Fibroblast of lung (primary cell): ENCODE measurements at places on chromosomes 6 and 20. TPM values are rescaled to one million over a fixed set of nuclear protein-coding genes. Genes with fewer than 3 reads are reported as not detected.

DNA sequence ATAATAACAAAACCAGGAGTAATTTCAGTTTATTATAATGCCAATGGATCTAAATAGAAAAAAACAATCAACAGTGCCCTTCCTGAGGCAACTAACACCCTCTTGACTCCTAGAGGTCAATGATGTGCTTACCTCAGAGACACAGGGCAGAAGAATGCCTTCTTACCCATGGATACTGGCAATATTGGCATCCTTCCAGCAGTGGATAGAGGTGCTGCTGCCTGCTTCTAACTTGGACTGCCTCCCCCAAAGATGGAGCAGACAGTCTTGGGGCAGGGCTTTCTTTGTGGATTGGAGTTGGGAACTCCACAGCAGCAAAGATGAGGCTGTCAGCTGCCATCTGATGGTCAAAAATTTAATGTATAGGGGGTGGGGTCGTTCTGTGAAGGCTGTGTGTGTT, 78.7 kb downstream of the AK9 start:
- no peak for DNase-seq

DNA sequence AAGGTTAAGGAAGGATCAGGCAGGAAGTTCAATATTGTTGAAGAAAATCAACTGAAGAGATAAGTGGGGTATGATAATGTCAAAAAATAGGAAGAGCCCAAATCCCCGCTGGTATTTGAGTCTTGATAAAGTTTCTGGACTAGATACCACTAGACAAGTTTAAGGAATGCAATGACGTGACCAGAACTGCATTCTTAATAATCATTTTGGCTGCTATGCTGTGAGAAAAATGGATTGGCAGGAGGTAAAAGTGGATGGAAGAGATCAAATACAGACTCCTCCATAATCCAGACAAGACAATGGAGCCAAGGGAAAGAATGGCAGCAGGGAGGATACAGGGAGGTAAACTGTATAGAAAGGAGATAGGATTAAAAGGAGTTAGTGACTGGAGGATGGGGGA, 128.2 kb downstream of the COL12A1 start:
- no peak for DNase-seq

DNA sequence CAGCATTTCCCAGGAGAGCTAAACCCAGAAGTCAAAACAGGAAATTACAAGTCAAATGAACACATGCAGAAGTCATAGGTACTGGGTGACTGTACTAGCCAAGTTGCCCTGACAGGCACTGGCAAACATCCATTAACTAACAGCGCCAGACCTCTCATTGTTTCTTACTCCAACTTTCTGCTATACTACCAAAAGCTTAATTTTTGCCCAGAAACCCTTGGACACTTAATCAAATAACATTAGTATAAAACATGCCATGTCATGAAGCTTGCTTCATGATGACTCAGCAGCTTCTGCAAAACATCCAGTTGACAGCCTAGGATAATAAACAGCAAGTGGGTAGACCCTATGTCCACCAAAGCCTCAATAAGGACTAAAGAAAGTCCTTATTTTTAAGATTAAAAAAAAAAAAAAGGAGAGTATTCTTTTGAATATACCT, 3.5 kb downstream of the NUP153 start:
- DNase-seq, result peak; percentile 83

DNA sequence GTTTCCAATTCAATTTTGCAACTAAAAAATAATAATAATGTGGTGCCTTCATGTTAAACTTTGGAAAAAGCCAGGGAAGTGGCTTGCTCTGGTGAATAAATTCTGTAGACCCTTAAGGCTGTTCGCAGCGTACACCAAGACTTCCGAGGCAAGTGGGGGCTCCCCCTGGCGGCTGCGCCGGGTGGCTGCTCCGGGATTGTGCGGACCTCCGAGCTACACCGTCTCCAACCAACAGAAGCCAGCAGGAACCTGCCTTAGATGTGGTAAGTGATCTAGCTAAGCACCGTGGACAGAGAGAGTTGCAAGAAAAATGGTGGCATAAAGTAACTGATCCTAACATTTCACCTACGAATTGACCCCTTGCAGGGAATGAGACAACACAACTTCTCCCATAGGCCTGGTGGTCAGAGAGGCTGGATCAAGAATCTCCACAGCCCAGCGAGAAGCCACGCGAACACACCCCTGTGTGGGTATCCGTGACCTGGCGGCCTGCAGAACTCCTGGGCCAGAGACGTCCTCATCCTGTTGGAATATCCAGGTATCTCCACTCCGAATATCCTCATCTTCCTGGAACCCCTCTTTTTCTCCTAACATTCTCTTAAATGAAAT, 69.6 kb downstream of the TBXT start:
- DNase-seq, result peak; percentile 61

- DNase-seq, result no peak
Observed at GRCh38 chr6:9439621-9440330, 975.1 kb downstream of the TFAP2A start.

GRCh38 chr6:41427642-41428335, 92.4 kb downstream of the NCR2 start:
- DNase-seq, result peak; percentile 14

- no peak for DNase-seq
Observed at GRCh38 chr6:154093231-154094044, 54.4 kb downstream of the OPRM1 start.

- no peak for DNase-seq
Observed at GRCh38 chr6:11136809-11137208, 25.3 kb upstream of the ERVFRD-1 start.

GRCh38 chr6:167580619-167580911, 246.1 kb upstream of the AFDN start:
- no peak for DNase-seq

GRCh38 chr20:19254956-19255355, 42.5 kb downstream of the SLC24A3 start:
- DNase-seq, result no peak

- DNase-seq, result no peak
Observed at GRCh38 chr20:45765307-45765875, 26.3 kb downstream of the WFDC3 start.

GRCh38 chr20:62964700-62965099, 12.2 kb downstream of the SLC17A9 start:
- DNase-seq, result no peak

DNA sequence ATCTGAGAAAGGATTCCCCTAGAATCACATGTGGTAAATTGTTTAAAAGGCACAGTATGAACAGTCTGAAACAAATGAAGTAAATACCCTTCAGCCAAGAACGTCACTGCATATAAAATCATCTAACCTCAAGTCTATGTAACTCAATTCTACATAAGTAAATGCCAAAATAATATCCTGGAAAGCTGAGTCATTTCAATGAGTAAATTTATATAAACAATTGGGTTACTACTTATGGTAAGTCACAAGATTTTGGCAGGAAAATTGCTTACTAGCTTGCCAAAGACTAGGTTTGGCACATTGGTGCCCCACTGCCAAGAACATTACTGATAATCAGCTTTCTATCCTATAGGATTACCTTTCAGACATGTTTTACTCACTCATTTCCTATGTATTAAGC, 8.4 kb downstream of the GMDS start:
- DNase-seq, result peak; percentile 94

GRCh38 chr6:17957904-17958620, 29.4 kb downstream of the KIF13A start:
- peak; percentile 37 for DNase-seq

DNA sequence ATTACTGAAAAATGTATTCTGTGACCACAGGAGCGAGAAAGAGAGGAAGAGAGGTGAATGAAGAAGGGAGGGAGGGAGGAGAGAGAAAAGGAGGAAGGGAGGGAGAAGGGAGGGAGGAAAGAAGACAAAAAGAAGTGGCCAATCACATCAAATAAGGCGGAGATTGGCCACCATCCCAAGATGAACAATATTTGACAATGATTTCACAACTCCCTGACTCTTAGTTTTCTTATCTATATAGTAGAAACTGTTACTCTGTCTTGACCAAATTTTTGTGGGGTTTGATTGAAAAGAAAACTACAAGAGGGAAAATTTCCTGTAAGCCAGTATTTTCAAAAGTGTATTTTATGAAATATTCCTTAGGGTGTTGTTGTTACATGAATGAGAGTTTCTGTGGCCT, 52.6 kb downstream of the FOXA2 start:
- DNase-seq, result no peak

GRCh38 chr20:62744741-62745191, 36.1 kb downstream of the NTSR1 start:
- no peak for DNase-seq

DNA sequence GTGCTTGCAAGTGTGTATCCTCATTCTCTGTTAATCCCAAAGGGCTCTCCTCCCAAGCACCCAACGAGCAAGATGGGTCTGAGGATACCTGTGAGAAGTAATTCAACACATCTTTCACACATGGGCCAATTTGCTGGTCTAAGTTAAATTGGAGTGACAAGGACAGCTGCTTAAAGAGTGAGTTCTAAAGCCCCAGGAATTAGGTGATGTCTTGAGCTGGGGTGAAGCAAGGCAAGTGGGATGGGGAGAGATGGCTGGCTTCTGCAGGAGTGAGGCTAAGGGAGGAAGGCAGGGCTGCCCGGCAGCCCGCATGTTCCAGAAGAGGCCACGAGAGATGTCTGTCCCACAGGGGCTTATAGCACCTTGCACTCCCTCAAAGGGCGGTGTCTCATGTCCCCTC, 288.5 kb downstream of the CDH26 start:
- no peak for DNase-seq

GRCh38 chr6:39995633-39996032, 61.4 kb upstream of the MOCS1 start:
- no peak for DNase-seq

- DNase-seq, result peak; percentile 90
Observed at GRCh38 chr6:161393839-161394364, 120.0 kb upstream of the AGPAT4 start.

Gene C20orf141
- total RNA-seq, result not detected in 2 replicates

Gene CAGE1
- total RNA-seq, result under 0.01 and 0.17 TPM in 2 replicates

Gene SLC12A5
- 0.26 and 0.50 TPM in 2 replicates for total RNA-seq

Gene MOXD1
- 45.5 and 89.8 TPM in 2 replicates for total RNA-seq

Gene SAMD3
- total RNA-seq, result 2.8 and 4.9 TPM in 2 replicates

Gene MLN
- not detected in 2 replicates for total RNA-seq

Gene LPA
- total RNA-seq, result not detected in 2 replicates

Gene HLA-DPA1
- total RNA-seq, result 1.0 and 1.5 TPM in 2 replicates

Gene ATP6V1G2
- total RNA-seq, result 4.1 and 11.2 TPM in 2 replicates

Gene SIRPB2
- not detected in 2 replicates for total RNA-seq

Gene C20orf204
- 0.26 and 0.66 TPM in 2 replicates for total RNA-seq
